AML-193 (cell line): ENCODE measurements at places on chromosomes 16 and 17.

- no peak for DNase-seq
Measured at GRCh38 chr16:67644038-67644437, 906 bp upstream of the CARMIL2 start.

- no peak for DNase-seq
Measured at GRCh38 chr17:31413081-31413799, 21.8 kb downstream of the RAB11FIP4 start.

- no peak for DNase-seq
Measured at GRCh38 chr17:76146053-76146851, 5.2 kb upstream of the FOXJ1 start.

DNA sequence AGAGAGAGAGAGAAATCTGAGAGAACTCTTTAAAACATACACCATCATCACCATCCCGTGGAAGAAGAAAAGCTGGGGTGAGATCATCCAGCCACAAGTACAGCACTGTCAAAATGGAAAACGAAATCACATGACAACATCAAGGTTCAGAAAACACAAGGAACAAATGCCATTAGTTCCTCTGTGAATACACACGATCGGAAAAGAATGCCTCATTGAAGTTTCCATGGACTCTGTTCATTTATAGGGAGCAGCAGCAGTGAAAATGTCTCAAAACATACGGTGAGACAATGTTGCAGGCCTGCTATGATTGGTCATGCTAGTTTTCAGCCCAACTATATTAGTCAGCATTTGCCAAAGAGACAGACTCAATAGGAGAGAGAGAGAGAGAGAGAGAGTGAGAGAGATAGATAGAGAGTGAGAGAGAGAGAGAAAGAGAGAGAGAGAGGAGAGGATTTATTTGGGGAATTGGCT, 4.4 kb downstream of the CFAP97D1 start:
- DNase-seq, result no peak

- DNase-seq, result no peak
Measured at GRCh38 chr16:86996081-86996480, 321.1 kb downstream of the C16orf95 start.

- peak; percentile 84 for DNase-seq
Measured at GRCh38 chr17:62626719-62627218, 701 bp upstream of the MRC2 start.

- DNase-seq, result peak; percentile 94
Measured at GRCh38 chr17:62882284-62882683, 74.2 kb upstream of the MARCHF10 start.

DNA sequence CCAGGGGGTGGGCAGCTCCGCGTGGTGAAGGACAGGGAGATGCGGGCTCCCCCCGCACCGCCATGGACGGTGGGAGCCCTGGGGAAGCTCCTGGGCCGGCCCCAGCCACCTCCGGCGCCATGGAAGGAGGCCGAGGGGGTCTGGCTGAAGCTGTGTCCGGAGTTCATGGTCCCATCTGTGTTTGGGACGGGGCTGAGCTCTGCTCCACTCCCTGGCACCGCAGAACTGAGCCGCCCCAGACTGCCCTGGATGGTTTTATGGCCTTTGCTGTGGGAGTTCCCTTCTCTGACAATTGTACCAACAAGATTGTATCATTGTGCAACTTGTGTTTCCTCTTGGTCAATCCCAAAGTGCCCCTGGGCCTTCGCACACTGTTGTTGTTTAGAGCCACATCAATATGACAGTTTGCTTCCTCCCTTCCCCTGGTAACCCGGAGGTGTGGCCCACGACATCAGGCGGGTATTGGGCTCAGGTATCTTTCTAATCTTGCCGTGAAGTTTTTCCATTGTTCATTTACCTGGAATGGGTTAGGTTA, 942 bp downstream of the KRT23 start:
- no peak for DNase-seq

DNA sequence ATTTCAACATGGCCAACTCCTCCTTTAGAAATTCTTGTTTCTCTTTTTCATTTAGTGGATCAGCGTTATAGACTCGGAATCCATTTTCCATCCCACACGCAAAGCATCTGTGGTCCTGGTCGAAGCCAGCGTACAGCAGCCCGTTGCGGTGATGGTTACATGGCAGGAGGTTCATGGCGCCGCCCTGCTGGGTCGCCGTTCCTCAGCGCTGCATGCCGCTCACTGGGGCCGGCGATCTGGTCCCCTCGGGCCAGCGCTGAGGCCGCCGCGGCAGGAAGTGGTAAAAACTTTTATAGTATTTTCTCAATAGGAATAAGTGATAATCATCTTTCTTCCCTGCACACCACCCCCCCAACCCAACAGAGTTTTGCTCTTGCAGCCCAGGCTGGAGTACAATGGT, 29.9 kb upstream of the RHOT1 start:
- DNase-seq, result no peak

GRCh38 chr17:48636177-48637018, 10.2 kb upstream of the HOXB9 start:
- DNase-seq, result peak; percentile 86

- no peak for DNase-seq
Measured at GRCh38 chr16:68296291-68296690, 14.5 kb downstream of the SLC7A6OS start.

- DNase-seq, result no peak
Measured at GRCh38 chr16:79656553-79657115, 56.1 kb upstream of the MAF start.

GRCh38 chr17:21098934-21099689, 27.7 kb upstream of the DHRS7B start:
- peak; percentile 95 for DNase-seq

- no peak for DNase-seq
Measured at GRCh38 chr17:58318065-58318481, 10.5 kb downstream of the TSPOAP1 start.

- DNase-seq, result no peak
Measured at GRCh38 chr17:28468781-28469180, 4.7 kb upstream of the SLC13A2 start.

DNA sequence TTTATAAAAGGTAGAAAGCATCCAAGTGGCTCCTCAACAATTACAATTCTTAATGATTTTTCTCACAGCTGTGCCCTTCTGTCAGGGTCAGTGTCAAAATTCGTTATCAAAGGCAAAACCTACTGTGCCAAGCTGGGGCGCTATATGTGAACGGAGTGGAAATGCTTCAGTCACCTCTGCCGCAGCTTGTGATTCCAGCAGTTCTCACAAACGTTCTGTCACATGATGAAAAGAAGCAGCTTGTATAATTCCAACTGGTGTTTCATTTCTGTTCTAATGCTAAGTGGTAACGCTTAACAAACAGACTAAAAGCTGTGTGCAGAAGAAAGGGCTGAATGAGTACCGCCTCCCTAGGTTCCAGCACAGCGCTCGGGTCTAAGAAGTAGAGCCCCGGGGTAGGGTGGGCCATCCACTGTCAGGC, 14.2 kb downstream of the PLD6 start:
- no peak for DNase-seq
